ENCODE measurements at places on chromosomes 1 and 21.

DNA sequence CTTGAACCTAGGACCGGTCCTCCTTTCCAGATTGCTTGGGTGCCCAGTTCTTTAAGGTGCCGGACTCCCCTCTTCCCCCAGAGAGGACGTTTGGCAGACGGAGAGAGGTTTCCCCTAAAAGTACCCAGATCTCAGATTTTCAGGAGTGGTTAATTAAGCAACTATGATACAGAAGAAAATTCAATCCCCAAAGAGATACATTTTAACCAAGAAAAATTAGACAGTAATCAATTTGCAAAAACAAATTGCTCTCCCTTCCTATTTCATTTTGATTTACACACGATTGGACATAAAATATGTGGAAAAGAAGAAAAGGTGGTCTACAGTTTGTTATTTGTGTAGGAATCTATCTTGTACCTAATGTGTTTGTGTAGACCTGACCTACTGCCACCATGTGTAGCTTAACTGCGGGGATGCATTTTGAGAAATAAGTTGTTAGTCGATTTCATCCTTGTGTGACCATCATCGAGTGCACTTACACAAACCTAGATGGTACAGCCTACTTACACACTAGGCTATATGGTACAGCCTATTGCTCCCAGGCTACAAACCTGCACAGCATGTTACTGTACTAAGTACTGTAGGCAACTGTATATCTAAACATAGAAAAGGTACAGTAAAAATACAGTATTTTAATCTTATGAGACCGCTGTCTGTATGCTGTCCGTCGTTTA lies 755 bp downstream of the RPAP2 start:
- no peak for DNase-seq

DNA sequence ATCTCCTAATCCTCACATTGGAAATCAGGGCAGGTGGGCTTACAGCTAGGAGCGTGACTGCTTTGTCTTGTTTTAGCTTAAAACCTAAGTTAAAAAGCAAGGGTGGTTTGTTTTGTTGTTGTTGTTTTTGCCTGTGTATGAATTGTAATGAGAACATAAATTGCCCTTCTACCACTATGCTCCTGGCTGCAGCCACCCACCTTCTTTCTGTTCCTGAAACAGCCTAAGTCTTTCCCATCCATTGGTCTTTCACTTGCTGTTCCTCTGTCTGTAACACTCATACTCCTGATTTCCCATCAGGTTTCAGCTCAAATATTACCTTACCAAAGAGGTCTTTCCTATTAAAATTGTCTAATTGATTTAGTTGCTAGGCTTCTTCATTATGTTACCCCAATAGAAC lies 604 bp upstream of the TMEM79 start:
- no peak for DNase-seq

GRCh38 chr21:44405091-44405947 lies 50.0 kb upstream of the LRRC3 start:
- no peak for DNase-seq

GRCh38 chr21:29658177-29658933 lies 281.4 kb downstream of the GRIK1 start:
- no peak for DNase-seq

GRCh38 chr1:246769306-246769705 lies 45.1 kb downstream of the SCCPDH start:
- no peak for DNase-seq

- DNase-seq, result no peak
Measured at GRCh38 chr21:18477043-18477442, 73.5 kb upstream of the TMPRSS15 start.

All from activated T-helper 9 cell treated with anti-CD3 and anti-CD28 coated beads, Interleukin-2, amount 50 U/mL, for 16 hours (primary cell).